ENCODE measurements at places on chromosomes 2 and 18.

DNA sequence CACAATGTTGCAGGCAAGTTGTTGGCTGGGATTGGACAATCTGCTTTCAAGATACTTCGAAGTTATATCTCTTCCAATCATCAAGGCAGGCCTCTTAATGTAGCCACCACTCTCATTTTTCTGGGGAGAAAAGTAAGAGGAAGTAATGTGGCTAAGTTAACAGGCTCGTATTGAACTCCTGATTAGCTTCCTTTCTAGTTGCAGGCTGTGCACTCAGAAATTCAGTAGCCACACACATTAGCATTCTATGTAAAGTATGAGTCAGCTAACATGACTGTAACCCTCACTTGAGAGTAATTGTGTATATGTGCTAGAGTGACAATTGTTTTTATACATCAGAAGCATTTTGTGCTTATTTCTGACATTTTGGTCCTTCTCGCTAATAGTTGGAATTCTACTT is 3.3 kb downstream of the TWSG1 start:
- no peak for DNase-seq

DNA sequence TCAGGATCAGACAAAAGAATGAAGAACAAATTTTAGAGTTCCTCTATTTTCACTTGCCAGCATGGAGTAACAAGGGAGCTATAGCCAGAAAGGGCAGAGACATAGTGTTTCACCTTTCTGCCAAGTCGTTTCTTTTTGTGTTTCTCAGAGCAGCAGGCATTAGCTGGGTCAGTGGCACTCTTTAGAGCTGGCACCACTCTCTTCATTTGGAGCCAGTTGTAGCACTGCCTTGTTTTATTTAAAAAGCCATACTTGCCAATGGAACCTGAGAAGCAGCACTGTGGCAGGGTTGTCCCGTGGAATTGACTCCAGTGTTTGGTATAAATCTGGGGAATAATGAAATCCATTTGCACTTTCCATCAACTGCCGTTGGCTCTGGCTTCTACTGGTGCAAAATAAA is 64.0 kb downstream of the LRRTM4 start:
- no peak for DNase-seq

- DNase-seq: peak; percentile 23
Measured at GRCh38 chr18:13558124-13558523, 168.2 kb downstream of the FAM210A start.

- no peak for DNase-seq
Measured at GRCh38 chr2:109535217-109535946, 78.4 kb downstream of the SEPTIN10 start.

- DNase-seq: no peak
Measured at GRCh38 chr2:195619590-195619989, 37.4 kb upstream of the SLC39A10 start.

DNA sequence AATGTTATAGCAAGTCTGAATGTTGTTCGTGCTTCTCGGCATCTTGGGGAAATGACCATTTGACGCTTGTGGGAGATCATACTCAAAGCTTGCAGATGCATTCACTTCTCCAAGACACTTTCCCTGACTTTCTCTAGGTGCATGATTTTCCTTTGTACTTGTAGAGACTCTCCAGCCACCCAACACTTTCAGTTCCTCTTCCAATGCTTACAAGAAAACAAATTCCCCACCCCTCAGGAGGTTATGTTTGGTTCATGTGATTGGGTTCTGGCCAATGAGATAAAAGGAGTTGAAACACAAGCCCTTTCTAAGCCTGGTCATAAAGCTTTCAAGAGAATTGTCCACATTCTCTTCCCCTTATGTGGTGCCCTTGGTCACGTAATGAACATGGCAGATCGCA is 156.3 kb downstream of the EPHA4 start:
- DNase-seq: no peak

DNA sequence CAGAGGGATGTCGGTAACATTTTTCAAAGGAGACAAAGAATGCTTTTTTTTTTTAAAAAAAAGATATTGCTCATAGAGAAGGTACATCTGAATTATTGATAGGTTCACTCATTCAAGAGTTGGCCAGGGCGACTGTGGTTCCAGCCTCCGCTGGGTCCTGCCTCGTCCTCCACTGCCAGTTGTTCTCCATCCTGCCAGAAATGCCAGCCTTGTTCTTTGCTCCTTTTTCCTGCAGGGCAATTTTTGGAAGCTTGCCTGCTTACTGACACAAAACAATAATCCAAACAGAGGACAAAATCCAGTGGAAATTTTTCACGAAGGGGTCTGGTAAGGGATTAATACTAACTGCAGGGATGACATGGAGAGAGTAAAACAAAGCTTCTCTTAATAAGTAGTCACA is 1113.0 kb downstream of the CBLN2 start:
- no peak for DNase-seq

- DNase-seq: no peak
Measured at GRCh38 chr2:214100488-214100887, 310.4 kb upstream of the VWC2L start.

DNA sequence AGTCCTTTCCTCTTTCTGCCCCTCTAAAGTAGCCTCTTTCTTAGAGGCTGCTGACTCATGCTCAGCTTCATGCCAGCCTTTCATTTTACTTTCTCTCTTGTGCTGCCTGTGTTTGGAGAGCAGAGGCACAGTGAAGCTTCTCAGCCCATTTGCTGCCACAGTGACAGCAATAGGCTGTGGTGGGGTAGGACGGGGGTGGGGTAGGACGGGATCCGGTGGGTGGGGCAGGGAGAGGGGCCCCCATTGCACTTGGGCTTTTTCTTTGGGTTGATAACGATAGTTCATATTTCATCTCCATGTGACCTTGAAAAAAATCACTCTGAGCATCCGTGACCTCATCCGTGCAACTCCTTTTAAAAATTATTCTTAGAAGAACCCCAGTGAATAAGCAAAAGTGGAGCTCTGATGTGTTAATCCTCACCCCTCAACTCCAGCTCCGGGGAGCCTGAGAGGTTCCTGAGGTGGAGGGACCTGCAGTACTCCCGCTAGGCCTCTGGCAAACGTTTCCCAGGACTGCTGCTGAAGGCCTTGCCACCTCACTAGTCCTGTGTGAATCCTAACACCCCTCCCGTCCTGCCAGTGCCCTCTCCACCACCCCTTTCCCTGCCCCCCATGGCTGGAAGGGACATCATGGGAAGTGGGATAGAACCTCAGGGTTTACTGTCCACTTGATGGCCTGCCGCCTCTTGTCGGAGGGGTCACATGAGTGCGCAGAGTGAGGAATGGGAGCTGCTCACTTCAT is 70.8 kb downstream of the INPP4A start:
- no peak for DNase-seq

DNA sequence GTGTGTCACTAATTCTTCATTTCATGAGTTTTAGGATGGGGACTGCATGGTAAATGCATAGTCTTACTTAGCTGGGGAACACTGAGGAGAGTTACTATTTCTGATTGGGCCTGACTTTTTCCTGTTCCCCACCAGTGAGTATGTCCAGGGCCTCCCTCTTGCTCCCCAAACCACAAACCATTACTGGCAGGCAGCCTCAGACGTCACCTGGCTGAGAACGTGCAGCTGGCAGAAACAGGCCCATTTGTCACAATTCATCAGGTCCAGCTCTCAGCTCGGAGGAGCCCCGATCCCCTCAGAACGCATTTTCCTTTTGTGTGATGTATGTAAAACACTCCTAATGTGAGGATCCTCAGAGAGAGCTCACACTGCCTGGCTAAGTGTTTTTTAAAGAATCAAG is 71.7 kb upstream of the SIX3 start:
- no peak for DNase-seq

DNA sequence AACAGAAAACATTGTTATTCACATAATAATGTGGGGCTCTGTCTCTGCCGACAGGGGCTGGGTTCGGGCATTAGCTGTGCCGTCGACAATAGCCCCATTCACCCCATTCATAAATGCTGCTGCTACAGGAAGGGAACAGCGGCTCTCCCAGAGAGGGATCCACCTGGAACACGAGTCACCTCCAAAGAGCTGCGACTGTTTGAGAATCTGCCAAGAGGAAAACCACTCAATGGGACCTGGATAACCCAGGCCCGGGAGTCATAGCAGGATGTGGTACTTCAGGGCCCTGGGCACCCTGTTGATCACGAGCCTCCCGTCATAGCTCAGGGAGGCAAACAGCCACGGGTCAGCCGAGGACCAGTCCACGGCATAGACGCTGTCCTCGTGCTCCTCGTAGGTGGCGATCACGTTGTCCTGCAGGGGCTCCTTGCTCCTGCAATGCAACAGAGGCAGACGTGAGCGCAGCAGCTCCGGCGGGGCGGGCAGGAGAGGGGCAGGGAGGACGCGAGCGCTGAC is 188.5 kb downstream of the EIPR1 start:
- no peak for DNase-seq

DNA sequence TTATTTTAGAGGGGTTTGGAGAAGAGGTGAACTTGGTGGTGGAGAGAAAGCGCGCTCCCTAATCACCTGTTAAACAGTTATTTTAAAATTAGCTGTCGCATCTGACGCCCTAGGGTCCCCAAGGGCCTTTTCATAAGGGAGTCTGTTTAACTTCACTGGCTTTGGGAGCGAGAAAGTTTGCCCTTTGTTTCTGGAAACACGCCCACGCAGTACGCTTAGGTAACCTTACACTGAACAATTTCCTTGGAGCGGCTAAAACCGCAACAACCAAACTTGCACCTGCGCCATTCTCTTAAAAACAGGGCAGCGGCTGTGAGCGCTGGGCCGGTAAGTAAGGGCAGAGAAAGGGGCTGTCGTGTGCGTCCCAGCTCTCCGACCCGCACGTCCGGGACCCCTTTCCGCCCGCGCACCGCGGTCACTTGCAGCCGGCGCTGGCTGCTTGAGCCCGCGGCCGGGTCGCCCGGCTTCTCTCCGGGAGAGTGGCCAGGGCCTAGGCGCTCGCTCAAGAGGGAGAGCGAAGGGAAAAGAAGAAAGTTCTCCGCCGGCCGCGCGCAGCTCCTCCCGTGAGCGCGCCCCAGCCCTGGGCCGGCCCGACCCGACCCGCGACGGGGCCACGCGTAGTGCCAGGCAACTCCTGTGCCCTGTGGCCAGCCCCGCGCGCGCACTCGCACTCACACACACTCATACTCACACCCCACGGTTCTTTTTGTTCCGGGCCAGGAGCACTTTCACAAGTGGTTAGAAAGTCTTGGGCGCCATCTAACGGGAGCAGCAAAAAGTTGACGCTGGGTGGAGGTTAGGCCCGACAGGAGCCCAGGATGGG is 19.2 kb downstream of the POU3F3 start:
- peak; percentile 31 for DNase-seq

DNA sequence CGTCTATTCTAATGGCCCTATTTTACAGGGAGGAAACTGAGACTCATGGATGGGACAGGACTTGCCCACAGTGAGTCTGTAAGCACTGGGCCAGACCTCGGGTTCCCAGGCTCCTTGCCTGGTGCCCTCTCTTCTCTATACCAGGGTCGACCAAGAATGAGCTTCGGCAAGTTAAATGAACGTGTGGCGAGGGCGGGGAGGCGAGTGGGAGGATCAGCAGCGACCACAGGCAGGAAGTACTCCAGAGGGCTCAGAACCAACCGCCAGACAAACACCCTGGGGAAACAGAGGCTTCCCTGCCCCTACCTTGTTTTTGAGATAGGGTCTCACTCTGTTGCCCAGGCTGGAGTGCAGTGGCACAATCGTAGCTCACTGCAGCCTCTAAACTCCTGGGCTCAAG is 177.7 kb upstream of the SMAD2 start:
- no peak for DNase-seq

GRCh38 chr2:199850218-199850717 is 724 bp downstream of the FTCDNL1 start:
- no peak for DNase-seq

DNA sequence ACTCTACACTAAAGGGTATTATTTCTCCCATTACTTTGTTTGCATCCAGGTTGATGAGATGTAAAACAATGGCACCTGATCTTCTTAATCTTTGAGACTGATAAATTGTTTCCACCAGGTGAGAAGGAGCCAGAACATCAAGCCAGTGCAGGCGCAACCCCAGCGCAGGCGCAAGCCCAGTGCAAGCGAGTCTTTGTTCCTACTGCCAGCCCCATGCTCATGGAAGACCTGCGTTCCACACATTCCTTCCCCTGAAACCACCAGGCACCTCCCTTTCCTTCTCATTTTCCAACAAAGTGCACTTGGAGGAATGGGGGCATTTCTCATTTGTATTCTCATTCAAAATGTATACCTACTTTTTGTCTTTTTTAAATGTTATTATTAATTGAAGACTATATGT is 188.7 kb upstream of the SMAD2 start:
- no peak for DNase-seq

- no peak for DNase-seq
Measured at GRCh38 chr2:119483896-119484718, 40.2 kb downstream of the SCTR start.

DNA sequence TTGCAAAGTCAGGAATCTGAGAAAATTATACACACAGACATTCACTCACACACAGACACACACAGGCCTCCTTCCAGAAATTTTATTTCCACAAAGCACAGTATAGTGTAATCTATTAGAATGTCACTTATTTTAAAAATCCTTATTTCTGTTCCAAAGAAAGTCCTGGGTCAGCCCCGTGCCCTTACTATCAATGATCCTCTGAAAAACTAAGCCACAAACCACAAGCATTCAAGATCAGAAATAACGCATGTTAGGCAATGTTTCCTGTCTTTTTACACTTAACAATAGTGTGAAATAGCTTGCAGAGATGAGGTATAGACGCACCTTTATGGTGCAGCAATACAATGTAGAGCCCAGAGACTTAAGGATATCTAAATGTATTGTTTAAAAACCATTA is 25.8 kb downstream of the TBC1D8 start:
- no peak for DNase-seq

DNA sequence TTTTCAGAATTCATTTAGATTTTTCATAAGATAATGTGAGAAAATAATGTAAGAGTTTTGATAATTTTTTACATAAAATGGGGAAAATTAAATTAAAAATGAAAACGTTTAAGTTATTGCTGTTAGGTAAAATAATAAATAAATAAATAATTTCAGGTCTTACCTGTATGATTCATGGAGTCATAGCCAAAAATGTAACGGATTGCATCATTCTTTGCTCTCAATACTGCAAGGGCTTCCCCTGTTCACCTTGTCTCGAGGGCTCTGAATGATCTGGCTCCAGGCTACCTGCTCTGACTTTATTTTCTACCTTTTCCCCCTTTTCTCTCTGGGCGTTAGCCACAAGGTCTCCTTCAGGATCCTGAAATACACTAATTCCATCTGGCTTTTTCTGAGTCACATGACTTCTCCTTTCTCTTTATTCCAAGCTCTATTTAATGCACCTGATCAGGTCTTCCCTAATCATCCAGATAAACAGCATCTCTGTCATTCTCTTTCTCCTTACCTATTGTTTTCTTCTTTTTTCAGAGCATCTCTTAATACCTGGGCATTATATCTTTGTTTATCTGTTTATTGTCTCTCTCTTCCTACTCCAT is 30.0 kb upstream of the CFAP36 start:
- DNase-seq: no peak

DNA sequence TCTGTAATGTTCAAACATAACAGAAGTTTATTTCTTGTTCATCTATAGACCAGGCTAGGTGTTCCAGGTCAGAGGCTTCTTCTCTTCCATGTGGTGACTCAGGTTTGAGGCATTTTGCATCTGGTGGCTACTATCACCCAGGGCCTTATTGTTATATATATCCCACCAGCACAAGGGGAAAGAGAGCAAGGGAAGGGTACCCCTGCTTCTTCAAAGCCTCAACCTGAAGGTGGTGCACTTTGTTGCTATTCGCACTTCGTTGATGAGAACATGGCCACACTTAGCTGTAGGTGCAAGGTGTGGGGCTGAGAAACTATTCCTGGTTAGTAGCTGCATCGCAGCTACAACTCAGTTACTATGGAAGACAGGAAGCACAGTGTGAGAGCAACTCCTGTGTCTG is 27.4 kb upstream of the SLC3A1 start:
- DNase-seq: no peak

- DNase-seq: no peak
Measured at GRCh38 chr2:211306929-211307328, 750.5 kb downstream of the CPS1 start.

- DNase-seq: no peak
Measured at GRCh38 chr2:108634011-108634410, 85.3 kb upstream of the RANBP2 start.

All from stimulated activated CD4-positive, alpha-beta T cell treated with anti-CD3 and anti-CD28 coated beads, Interleukin-4, amount 100 ng/mL, for 4 hours (primary cell).